HFFc6 (cell line): ENCODE measurements at places on chromosomes 13 and 19. TPM values are rescaled to one million over a fixed set of nuclear protein-coding genes. Genes with fewer than 3 reads are reported as not detected.

GRCh38 chr13:43021926-43022670 is 1.3 kb upstream of the DNAJC15 start:
- no peak for DNase-seq

DNA sequence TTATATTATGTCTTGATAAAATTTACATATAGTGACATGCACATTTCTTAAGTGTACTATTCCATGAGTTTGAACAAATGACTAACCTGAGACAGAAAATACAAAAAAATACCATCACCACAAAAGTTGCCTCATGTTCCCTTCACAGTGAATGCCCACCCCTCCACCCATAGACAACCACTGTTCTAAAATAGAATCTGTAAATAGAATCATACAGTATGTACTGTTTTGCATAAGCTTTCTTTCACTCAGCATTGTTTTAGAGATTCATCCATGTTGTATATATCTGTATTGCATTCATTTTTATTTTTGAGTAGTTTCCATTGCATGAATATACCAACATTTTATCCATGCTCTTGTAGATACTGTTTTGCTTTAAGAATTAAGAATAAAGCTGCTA is 23.3 kb upstream of the RBM26 start:
- DNase-seq = no peak

- DNase-seq = no peak
These were observed 227.0 kb upstream of the SLITRK5 start for GRCh38 chr13:87444135-87444534.

DNA sequence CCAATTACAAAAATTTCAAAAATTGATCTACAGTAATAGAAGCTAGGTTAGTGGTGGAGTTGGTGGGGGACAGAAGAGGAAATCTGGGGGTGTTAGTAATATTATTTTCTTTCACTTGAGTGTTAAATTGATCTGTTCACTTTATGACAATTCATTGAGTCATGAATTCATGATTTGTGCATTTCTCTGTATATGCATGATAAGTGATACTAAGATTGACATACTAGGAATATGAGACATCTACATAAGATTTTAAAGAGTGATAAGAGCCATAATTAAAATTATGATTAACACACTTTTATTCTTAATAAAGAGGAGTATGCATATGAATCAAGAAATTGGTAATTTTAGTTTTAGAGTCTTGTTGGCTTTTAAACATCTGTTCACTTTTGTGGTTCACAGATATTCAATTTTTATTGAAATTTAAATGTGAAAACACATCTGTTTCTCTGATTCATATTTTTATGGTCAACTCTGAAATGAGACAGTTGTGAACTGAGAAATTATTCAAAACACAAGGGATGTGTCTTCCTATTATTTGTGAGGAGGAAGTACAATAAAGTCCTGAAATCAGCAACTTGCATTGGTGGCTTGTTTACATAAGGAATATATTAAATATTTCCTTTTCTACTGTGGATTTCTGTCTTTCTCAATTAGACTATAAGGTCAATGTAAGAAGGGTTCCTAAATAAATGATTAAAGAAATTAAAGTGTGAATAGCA is 196.5 kb downstream of the ITGBL1 start:
- DNase-seq = no peak

- no peak for DNase-seq
These were observed 191.6 kb downstream of the EFNB2 start for GRCh38 chr13:106343836-106344235.

DNA sequence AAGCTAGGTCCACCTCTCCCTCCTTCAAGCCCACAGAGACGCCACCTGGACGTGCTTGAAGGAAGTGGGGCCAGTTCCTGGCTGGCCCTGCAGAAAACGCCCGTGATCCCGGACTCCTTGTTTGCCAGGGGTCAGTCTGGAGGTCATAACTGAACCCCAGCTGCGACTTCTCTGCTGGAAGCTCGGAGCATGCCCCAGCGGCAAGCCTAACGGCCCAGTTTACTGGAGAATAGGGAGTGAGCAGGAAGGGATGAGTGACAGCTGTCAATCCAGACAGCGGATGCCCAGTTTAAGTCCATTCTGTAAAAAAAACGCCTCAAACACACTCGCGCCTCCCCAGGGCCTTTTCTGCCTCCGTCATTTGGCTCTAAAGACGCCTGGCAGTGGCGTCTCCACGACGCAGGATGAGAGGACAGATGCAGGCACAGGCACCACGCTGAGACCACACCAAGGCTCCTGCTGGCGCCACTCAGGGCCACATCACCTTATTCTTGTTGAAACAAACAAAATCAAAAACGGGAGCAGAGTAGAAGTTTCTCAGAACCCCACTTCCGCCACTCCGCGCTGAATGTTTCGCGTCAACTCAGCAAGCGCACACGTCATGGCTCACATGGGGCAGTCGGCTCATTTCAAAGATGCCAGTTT is 57.6 kb downstream of the RASA3 start:
- no peak for DNase-seq

- no peak for DNase-seq
These were observed 5.7 kb downstream of the PGPEP1 start for GRCh38 chr19:18346091-18346490.

- peak; percentile 33 for DNase-seq
These were observed 271.2 kb upstream of the HTR2A start for GRCh38 chr13:47168066-47168465.

DNA sequence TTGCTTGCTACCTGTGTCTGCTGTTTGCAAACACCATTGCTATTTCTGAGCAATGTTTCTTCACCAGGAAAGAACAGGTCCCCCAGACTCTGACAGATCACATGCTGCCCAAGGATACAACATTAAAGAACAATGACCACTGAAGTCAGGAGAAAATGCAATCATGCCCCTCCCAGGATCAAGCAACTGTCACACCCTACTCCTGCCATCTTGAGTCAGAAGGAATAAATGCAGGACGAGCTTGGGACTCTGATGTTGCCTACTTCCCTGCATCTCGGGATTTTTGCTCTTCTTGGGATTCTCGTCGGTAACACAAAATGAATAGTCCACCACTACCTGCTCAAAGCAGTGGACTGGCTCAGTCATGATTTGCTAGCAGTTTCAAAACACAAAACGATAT is 490.6 kb downstream of the COG6 start:
- no peak for DNase-seq

- DNase-seq = no peak
These were observed 963 bp downstream of the VPS36 start for GRCh38 chr13:52449331-52450011.

GRCh38 chr13:97274829-97275649 is 52.9 kb downstream of the MBNL2 start:
- peak; percentile 89 for DNase-seq

DNA sequence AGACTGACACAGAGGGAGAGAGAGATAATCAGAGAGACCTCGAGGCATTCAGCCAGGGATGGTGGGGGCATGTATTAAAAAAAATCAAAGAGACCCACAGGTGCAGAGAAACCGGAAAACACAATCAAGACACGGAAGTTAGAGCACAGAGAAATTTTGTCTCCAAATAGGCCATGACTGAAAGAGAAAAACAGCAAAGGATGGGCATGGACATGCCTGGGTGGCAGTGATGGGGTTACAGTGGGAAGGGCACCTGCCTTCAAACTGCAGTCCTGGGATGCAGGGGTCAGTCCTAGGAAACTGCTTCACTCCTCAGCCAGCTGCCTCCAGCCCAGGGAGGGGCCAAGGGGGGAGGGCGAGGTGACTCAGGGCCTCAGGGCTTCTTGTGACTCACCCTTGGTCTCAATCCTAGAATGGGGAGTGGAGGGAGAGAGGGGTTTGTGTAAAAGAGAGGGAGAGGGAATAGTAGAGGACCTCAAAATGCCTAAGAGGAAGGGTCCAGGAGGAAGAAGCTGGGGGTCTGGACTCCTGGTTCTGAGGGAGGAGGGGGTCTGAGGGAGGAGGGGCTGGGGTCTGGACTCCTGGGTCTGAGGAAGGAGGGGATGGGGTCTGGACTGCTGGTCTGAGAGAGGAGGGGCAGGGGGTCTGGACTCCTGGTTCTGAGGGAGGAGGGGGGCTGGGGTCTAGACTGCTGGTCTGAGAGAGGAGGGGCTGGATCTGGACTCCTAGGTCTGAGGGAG is 3.6 kb upstream of the KCNN4 start:
- DNase-seq = peak; percentile 77

DNA sequence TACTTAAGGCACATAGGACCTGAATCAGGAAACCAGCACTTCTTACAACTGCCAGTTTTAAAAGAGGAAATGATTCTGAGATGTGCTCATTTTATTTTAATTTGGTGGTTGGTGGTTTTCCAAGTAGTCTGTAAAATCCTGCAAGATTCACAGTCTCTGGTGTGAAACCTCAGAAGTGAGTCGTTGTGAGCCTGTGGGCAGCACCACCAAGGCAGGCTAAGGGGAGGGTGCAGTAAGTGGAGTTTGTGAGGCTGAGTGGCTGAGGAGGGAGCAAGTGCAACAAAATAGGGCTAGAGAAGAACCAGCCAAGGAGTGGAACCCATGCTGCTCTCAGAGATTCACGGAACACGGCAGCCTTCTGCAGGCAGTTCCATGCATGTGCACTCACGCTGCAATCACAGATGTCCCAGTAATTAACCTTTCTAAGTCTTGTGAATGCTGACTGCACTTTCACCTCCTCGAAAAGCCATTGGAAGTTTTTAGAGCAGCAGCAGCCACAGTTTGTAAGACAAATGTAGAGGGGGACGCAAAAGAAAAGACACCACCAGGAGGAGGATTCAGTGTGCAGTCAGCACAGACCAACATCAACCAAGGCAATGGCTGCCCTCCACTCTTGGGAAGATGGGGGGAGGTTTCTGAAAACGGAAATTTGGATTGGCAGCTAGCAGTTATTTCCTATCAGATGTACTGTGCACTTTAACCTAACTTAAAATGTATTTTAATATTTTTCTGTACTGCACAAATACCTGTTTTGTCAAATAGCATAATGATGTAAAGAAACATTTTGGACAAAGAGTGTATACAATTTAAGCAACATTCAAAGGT is 44.9 kb downstream of the ESD start:
- DNase-seq = peak; percentile 15

DNA sequence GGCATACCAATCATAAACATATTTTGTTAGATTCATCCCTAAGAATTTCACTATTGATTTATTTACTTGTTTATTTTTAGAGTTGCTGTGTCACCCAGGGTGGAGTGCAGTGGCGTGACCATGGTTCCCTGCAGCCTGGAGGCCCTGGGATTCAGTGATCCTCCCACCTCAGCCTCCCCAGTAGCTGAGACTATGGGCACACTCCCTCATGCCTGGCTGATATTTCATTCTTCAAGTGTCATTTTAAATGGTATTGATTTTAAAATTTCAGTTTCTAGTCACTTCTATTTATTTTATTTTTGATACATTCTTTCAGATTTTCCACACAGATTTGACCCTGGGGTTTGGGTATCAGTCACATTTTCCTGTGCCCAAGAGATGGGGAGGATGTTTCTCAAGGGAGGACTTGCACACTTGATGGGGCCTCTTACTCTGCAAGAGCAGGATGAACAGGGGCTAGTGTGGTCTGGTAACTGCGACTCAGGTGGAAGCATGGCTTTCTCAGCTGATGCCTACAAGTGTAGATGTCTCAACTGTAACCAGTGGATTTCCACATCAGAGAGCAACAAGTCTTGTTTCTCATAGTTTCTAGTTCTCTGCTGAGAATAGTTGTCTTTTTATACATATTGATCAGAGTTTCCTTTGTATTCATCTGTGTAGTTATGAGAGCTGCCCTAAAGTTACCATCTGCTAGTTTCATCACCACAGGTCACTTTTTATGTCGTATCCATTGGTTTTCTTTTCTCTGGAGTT is 40.2 kb downstream of the CCNE1 start:
- DNase-seq = no peak

- no peak for DNase-seq
These were observed 14.3 kb downstream of the IER2 start for GRCh38 chr19:13164343-13165161.

DNA sequence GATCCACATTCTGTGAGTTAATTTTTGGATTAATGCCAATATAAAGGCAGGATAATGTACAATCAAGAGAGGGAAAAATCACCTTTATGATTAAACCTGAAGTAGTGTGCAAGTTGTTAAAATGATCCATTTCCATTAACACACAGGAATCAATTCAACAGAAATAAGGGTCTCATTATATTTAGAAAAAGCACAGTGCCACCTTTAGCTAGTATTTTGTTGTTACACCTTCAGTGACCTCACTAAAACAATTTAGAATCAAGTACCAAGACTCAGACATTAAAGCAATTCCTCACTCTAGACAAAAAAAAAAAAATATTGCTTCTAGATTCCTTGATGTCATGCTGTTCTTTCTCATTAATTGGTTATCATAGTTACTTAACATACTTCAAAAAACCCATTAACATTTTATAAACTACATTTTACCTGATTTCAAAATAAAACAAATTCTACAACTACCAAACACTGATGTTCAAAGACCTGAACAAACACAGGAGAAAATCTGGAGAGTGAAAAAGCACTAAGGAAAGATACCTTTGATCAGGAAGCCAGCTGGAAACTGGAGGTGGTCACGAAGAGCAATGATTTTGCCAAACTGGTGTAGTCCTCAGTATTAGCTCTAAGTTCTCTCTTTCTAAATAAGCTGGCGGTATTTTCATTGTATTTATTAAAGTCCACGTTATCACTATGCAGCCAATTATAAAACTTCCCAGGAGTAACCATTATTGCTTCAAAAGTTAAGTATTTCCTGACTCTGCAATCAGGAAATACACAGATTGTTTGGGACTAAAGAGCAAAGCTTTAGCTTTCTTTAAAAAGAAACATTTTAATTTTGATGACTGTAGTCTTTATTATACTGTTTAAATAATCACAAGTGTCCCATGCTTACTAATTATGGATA is 115.3 kb downstream of the TBC1D4 start:
- DNase-seq = no peak

GRCh38 chr13:113135281-113135760 is 12.7 kb downstream of the F10 start:
- DNase-seq = no peak

GRCh38 chr13:60148918-60149317 is 14.8 kb downstream of the DIAPH3 start:
- no peak for DNase-seq

DNA sequence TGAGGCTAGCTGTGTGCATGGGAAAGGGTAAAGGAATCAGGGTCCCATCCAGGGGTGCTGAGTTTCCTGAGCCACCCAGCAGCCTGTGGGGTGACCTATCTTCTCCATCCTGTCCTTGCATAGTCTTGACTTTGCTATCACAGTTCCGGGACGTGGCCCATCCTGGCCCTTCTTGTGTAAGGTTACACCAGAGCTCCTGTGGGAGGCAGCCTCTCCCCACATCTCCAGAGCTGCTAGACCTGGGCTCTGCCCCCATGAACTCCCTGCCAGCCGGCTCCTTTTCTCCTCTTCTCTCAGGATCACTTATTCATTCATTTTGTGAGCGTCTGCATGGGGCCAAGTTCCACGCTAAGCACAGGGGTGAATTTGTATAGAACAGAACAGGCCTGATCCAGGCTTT is 238.9 kb downstream of the TSHZ3 start:
- peak; percentile 26 for DNase-seq

Gene ADAMTSL5
- 15.9 to 18.6 TPM (median 18.1 TPM) in 3 replicates for total RNA-seq

Gene ZNF560
- 0.09 to 0.14 TPM in 2 of 3 replicates, not detected in the other for total RNA-seq

Gene TMEM150B
- not detected in 2 replicates for total RNA-seq

Gene SIGLEC8
- not detected in 3 replicates for total RNA-seq

Gene NLRP7
- total RNA-seq = not detected in 3 replicates

Gene CCNE1
- 5.5 to 7.0 TPM (median 7.0 TPM) in 3 replicates for total RNA-seq

Gene ERICH6B
- total RNA-seq = not detected in 3 replicates

Gene IZUMO2
- not detected in 3 replicates for total RNA-seq

Gene CERS1
- 1.4 to 3.1 TPM (median 2.2 TPM) in 3 replicates for total RNA-seq
